ENCODE measurements at places on chromosomes 16 and 17.

- DNase-seq = no peak
Measured at GRCh38 chr17:31418773-31419350, 27.4 kb downstream of the RAB11FIP4 start.

DNA sequence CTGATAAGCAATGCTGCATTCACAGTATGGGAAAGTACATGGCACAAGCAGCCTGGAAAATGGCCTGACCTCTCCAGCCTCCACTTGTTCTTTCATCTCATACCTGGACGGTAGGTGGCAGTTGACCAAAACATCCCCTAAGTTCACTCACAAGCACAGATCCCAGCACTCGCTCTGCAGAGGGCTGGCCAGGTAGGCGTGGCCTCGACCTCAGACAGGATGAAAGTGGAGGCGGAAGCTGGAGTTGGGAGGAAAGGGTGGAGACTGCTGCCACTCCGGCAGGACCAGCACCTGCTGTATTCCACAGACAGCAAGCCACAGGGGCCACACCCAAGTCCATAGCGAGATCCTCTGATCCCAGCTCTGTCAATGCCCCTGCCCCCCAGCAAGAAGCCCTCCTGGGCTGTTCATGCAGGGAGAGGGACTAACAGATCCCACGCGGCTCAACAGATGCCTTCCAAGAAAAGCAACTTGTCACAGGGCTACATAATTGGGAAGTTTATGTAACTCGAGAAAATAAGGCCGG, 31.3 kb downstream of the ZCCHC14 start:
- no peak for DNase-seq

- DNase-seq = no peak
Measured at GRCh38 chr17:16937431-16937830, 34.5 kb downstream of the TNFRSF13B start.

DNA sequence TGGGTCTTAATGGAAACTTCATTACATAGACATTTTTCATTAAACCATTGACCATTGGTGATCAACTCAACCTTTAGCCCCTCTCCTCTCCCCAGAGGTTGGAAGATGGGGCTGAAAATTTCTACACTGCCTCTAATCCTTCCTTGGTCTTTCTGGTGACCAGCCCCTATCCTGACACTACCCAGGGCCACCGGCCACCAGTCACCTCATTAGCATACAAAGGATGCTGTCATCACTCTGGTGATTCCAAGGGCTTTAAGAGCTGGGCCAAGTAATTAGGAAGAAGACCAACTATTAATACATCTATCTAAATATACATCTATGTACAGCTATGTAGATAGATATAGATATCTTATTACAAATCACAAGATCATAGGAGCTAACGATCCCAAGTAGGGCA, 111.2 kb upstream of the IRX6 start:
- no peak for DNase-seq

DNA sequence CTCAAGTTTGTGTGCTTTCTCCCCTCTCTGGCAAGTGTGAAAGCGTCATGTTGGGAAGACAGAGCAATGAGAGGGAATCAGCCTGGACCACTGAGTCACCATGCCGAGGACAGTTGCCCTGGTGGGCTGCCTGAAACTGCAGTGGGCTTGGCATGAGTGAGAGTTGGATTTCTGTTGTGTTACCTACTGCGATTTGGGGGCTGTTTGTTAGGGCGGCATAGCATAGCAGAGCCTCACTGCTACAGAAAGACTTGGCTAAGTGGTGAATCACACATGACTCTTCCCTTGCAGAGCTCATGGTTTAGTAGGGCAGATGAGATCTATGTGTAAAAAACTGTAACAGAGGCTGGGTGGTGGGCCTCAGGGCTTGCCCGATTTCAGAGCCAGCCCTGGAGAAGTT, 324.6 kb downstream of the C16orf95 start:
- no peak for DNase-seq

GRCh38 chr17:10352893-10353292, 19.9 kb downstream of the MYH13 start:
- no peak for DNase-seq

GRCh38 chr17:73924114-73924908, 279.2 kb upstream of the RPL38 start:
- no peak for DNase-seq

DNA sequence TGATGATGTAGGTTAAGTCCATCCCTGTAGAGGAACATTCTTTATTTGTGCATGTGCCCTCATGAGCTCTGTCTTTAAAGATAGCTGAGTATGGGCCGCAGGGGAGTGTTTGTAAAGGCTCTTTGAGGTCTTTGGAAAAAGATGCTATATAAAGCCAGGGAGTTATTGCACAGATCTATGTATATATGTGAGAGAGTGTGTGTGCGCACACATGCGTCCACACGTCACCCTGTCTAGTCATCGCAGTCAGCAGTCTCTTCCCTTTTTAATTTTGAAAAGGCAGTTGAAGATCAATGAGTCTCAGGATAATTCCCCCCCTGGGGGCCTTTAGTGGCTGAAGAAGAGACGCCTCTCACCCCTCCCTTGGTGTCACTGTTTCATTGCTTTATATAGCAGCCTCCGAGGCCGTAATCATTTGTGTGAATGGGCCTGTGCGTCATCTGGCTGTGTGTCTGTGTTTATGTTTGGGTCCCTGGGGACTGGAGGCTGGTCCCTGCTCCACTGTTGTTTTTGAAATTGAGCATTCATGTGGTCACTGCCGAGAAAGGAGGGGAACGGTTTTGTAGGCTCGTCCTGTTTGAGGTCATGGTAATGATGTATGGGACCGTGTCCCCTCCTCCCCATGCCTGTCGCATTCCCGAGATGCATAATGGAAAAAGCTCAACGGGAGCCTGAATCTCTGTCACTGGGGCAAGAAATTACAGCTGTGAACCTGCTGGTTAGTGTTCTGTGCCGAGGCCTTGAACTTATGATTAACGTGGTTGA, 143.9 kb downstream of the SNX29 start:
- DNase-seq = peak; percentile 63

DNA sequence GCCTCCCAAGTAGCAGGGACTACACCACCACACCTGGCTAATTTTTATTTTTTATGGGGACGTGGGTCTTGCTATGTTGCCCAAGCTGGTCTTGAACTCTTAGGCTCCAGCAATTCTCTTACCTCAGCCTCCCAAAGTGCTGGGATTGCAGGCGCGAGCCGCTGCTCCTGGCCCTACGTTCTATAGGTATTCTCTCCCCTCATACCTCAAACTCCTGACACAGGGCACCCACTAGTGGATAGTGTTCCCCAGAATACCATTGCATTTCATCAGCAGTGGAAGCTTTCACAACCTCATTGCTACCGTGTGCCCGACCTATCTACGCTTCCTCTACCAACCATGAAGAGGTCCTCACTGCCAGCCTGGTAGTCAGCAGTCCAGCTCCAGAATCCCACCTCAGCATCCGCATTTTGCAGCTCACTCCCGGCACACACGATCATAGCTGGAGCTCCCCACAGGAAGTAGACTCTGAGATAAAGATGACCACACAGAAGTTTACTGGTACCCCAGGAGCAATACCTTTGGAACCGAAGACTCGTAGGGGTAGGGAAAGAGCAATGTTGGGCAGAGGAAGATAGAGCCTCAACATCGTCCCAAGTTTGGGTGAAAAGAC, 9.3 kb downstream of the CTRB2 start:
- no peak for DNase-seq

- DNase-seq = no peak
Measured at GRCh38 chr16:86342161-86342834, 168.0 kb upstream of the FOXF1 start.

GRCh38 chr17:75345514-75346167, 56.4 kb upstream of the SLC25A19 start:
- DNase-seq = no peak

DNA sequence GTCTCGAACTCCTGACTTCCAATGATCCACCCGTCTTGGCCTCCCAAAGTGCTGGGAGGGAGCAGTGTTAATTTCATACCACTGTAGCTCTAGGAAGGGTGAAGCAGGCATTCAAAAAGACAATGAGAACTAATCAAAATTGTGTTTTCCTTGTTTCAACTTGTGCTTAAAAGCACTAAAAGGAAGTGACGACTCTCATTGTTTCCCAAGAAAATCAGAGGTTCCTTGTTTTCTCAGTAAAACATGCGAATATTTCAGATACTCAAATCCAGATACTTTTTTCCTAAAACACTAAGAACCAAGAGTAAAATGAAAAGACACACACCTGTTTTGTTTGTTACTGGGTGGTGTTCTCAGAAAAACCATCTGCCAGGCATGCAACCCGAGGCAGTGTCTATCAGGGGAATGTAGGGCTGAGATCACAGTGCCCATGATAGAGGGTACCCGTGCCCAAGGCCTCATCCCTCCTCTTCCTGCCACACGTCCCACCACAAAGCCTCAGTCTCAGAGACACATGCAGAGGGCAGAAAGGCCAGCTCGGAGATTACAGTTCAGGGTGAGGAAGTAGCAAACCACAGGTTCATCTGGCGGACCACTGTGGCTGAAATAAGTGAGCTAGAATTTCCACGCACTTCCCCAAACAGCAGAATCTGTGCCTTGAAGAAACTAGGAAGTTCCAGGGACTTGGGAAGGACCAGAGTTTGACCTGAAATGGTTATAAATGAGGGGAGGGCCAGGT, 33.7 kb downstream of the GINS3 start:
- DNase-seq = no peak

DNA sequence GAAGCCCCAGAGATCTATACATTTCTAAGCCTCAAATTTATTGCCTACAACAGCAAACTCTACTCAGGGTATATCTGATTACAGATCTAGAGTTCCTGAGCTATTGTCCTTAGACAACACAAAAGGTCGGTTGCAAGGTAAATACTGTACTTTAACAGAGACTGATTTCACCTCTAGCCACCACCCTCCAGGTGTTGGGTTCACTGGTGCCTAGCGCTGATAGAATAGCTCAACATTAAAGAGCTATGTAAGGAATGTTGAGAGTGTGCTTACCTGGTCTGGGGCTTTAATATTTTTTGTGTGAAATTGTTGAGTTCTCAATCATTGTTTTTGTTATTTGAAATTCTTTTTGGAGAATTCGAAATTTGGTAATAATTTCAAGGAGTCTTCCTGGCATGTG, 277.0 kb upstream of the PSMD7 start:
- DNase-seq = no peak

- peak; percentile 18 for DNase-seq
Measured at GRCh38 chr17:79192503-79193351, 118.1 kb downstream of the ENGASE start.

GRCh38 chr16:1950047-1950446, 4.4 kb downstream of the RPL3L start:
- DNase-seq = no peak

DNA sequence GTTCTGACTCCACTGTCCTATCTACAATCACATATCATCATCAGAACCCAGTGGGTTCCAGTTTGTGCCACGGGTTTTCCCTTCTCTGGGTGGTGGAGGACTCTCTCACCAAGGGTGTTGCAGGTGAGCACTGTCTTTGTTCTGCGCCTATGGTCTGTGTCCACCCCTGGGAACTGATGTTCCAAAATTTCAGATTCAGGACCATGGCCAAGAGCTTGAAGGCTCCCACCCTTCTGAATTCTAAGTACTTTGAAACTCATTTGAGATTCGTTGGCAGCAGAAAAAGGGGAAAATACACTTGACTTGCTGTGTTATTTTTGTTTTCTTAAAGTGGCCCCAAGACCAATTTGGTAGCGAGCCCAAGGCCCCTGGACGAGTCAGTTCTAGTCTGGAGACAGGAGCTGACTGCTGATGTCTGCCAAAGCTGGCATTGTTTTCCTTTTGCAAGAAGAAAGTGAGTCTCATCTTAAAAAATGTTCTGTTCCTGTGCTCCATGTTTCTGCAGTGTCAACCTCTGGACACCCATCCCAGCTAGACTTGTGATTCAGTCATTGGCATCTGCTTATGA, 310.9 kb downstream of the HAPSTR1 start:
- no peak for DNase-seq

- peak; percentile 70 for DNase-seq
Measured at GRCh38 chr16:27245276-27246172, 23.0 kb downstream of the NSMCE1 start.

DNA sequence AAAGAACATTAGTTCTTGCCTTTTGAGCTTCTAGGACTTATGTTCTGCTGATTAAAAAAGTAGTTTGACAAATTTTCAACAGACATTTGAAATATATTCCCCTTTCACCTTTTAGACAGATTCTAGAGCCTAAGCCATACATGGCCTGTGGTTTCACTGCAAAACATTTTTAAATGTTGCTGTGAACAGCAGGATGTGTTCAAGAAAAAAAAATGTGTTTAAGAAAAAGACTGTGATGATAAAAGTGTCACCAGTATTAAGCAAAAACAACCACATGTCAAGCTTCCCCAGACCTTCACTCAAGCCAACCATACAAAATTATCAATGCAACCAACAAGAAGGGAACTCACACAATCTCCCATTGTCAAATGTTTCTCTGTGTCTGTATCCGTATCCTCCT, 103.5 kb downstream of the SYCE1L start:
- no peak for DNase-seq

DNA sequence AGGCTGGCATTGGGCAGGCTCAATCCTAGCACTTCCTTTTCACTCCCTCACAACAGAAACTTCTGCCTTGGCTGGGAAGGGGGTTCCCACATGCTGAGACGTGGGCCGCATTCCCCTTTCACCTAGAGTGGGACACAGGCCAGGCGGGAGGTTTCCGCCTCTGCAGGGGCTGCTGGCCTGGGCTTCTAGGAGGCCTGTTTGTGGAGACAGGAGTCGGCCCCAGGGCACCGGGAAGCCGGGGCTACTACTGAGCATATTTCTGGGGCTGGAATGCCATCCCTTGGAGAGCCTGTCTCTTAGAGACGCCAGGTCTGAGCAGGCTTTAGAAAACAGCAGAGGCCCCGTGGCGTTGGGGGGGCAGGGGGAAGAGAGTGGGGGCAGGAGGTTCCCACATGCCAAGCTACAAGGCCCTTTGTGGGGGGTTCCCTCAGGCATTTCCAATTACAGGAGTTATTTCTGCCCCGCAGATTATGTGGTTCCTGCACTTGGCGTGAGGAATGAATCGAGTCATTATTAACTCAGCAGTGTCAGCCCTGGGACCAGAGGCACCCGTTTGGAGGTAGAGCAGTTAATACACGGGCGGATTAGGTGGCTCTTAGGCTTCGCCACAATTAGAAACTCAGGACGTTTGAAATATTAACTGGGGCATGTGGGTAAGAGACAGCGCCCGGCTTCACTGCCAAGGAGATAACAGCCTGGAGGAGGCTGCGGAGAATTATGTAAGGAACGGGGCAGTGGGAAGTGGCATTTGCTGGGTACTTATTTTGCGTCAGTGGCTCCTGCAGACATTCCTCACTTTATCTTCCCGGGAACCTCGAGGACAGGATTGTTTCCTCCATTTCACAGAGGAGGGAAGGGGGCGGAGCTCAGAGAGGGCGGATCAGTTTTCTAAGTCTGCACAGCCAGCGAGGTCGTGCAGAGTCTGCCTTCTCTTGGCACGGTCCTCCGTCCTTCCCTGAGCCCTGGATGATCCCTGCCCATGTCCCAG, 162.5 kb downstream of the MAF start:
- DNase-seq = no peak

Measured in foreskin fibroblast (primary cell).